ENCODE measurements at places on chromosomes 6 and 20. TPM values are rescaled to one million over a fixed set of nuclear protein-coding genes. Genes with fewer than 3 reads are reported as not detected.

- no peak for DNase-seq
- H3K27ac ChIP-seq, result no peak overlapping the region
- no peak overlapping the region for H3K4me3 ChIP-seq
- no peaks in the 10 kb centered on the region for H3K36me3 ChIP-seq
Observed at GRCh38 chr6:153613719-153614455, 425.2 kb upstream of the OPRM1 start.

DNA sequence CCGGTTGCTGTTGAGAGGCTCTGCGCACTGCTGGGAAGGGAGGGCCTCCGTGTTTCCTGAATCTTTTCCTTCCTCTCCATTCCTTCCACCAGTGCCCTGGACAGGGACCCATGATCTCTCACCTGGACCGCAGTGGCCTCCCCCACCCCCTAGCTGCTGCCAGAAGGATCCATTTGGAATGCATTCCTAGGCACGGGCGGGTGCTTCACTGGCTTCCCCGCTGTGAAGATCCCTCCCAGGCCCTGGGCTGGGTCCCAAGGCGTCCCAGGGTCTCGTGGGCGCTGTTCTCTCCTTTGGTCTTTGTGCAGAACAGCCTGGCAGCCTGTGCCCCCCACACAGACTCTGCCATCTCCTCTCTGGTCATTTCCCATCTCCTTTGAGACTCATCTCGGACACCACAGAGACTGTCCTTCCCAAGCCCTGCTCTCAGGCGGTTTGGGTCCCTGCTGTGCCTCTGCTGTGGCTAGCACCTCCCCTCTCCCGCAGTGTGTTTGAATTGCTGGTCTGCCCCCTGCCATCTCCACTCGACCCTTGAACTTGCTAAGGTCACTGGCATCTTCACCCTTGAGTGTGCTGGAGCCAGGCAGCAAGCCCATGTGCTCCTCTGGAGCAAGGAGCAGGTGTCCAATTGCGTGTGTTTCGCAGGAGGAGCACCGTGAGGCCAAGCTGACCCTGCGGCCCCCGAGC, 59.0 kb downstream of the TCP11 start:
- peaks cover 2% of the 10 kb centered on the region for H3K4me1 ChIP-seq
- H3K4me3 ChIP-seq, result no peak overlapping the region
- no peaks in the 10 kb centered on the region for H3K27me3 ChIP-seq
- H3K36me3 ChIP-seq, result no peaks in the 10 kb centered on the region

DNA sequence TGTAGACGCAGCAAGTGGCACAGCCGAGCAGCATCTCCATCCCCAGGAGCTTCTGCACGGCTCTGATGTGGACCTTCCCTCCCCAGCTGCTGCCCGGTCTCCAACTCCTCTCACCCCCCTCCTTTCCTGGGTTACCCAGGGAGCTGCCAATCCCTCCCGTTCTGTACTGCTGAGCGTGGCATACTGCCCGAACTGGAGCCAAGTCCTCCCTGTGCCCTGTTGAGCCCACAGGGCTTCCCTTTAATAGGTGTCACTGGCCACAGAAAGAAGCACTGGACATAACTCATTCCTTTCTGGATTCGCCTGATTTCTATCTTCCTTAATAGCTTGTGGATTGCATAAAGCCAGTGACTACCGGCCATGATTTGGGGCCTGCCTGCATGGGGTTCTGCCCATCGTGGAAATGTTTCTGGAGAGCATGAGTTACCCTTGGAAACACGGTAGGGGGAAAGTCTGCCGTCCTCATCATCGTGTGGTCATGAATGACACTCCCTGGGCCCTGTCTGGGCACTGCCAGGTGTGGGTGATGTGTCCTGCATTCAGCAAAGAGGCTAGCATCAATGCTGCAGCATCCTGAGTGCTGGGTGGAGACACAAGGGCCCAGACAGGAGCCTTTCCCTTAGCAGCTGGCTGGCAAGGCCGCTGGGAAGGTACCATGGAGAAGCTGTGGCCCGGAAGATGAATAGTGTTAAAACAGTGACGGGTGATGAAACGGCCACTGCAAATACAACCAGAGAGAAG, 189.7 kb downstream of the SYNDIG1 start:
- no peaks in the 10 kb centered on the region for H3K4me1 ChIP-seq
- no peak overlapping the region for H3K27ac ChIP-seq
- H3K27me3 ChIP-seq, result no peaks in the 10 kb centered on the region
- no peaks in the 10 kb centered on the region for H3K36me3 ChIP-seq

CST2 gene
- not detected for total RNA-seq

SH3BGRL2 gene
- 0.13 TPM for total RNA-seq

Data from activated CD8-positive, alpha-beta T cell treated with anti-CD3 and anti-CD28 coated beads, Interleukin-2, amount 10 ng/mL, durations not matched to agents 7 days and 5 days (primary cell).